ENCODE measurements at places on chromosomes 4 and X.

DNA sequence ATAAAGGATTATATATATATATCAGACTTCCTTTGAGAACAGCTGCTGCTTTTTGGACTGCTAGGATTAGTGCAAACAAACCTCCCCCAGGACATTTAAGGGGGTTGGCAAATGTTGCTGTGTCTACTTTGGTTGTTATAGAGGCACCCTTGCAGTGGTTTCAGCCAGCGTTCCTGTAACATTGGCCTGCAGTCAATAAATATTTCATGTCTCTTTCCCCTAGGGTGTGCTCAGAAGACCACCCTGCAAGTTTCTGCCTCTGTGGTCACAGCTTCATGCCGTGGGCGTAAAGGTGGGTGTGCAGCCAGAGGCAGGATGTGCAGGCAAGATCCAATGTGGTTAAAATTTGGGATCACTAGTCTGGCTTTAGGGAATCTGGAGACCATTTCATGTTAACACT, 28.9 kb downstream of the FGF5 start:
- no peak for DNase-seq

- no peak for DNase-seq
Observed at GRCh38 chr4:145843639-145844038, 95.0 kb downstream of the ZNF827 start.

- DNase-seq, result no peak
Observed at GRCh38 chr4:166123546-166123945, 250.5 kb downstream of the TLL1 start.

GRCh38 chr4:125832161-125832560, 517.4 kb downstream of the FAT4 start:
- no peak for DNase-seq

Data from hippocampal formation (tissue), 2 donors.